Lung (tissue), 17 donors: ENCODE measurements at places on chromosomes 16 and 17. TPM values are rescaled to one million over a fixed set of nuclear protein-coding genes. Genes with fewer than 3 reads are reported as not detected.

The ADAMTS18 gene
- total RNA-seq: 0.82 TPM

The JUP gene
- 118 TPM for total RNA-seq

The KCNH6 gene
- total RNA-seq: 0.55 TPM

The TM4SF5 gene
- not detected for total RNA-seq

The TBC1D28 gene
- total RNA-seq: not detected

The KCNG4 gene
- not detected for total RNA-seq

The KRTAP3-1 gene
- total RNA-seq: not detected

The LRRC45 gene
- total RNA-seq: 13.3 TPM

The PVALEF gene
- not detected for total RNA-seq

The PRAC1 gene
- total RNA-seq: not detected

The TLCD2 gene
- total RNA-seq: 13.3 TPM

The RAB37 gene
- 7.3 TPM for total RNA-seq

The SCNN1G gene
- 7.3 TPM for total RNA-seq

The P2RX1 gene
- total RNA-seq: 4.6 TPM

The CA10 gene
- 0.17 TPM for total RNA-seq

The CCL11 gene
- total RNA-seq: 0.18 TPM

The MYCBPAP gene
- 4.7 TPM for total RNA-seq

The TMEM186 gene
- total RNA-seq: 6.9 TPM

The ICAM2 gene
- total RNA-seq: 60.3 TPM

The HBA1 gene
- 627 TPM for total RNA-seq

The COTL1 gene
- 204 TPM for total RNA-seq

The CLEC3A gene
- not detected for total RNA-seq

The PLSCR3 gene
- 43.0 TPM for total RNA-seq

The PRSS22 gene
- total RNA-seq: 34.1 TPM

The KRTAP4-6 gene
- total RNA-seq: not detected

The KCNJ2 gene
- total RNA-seq: 9.7 TPM

The CMTM4 gene
- 38.0 TPM for total RNA-seq

The CD300A gene
- total RNA-seq: 12.9 TPM

The VAT1L gene
- 0.37 TPM for total RNA-seq

The ACAP1 gene
- total RNA-seq: 27.0 TPM

The GJD3 gene
- total RNA-seq: not detected

The ADORA2B gene
- total RNA-seq: 9.3 TPM

The KRTAP4-9 gene
- total RNA-seq: not detected

The ZBTB4 gene
- total RNA-seq: 56.4 TPM

The PPL gene
- total RNA-seq: 89.0 TPM

The TOM1L1 gene
- total RNA-seq: 39.1 TPM

The CTRB2 gene
- not detected for total RNA-seq

The SOST gene
- not detected for total RNA-seq

The MAF gene
- 49.2 TPM for total RNA-seq

The KRTAP17-1 gene
- not detected for total RNA-seq

The GDPD3 gene
- 5.1 TPM for total RNA-seq

The DHRS7C gene
- not detected for total RNA-seq

The MKS1 gene
- total RNA-seq: 23.0 TPM

The HOXB9 gene
- total RNA-seq: not detected

The ABI3 gene
- total RNA-seq: 6.9 TPM

The MAPK7 gene
- 45.7 TPM for total RNA-seq

The HOXB2 gene
- total RNA-seq: 6.7 TPM

The CAVIN1 gene
- total RNA-seq: 277 TPM

The CHAD gene
- not detected for total RNA-seq

The MT1G gene
- 3.5 TPM for total RNA-seq

The RCVRN gene
- 0.31 TPM for total RNA-seq
